ENCODE measurements at places on chromosomes 2 and 18.

GRCh38 chr18:8333961-8334360 lies 275.3 kb upstream of the RAB12 start:
- DNase-seq, result no peak

- DNase-seq, result no peak
Observed at GRCh38 chr18:35390951-35391700, 14.0 kb upstream of the ZNF396 start.

DNA sequence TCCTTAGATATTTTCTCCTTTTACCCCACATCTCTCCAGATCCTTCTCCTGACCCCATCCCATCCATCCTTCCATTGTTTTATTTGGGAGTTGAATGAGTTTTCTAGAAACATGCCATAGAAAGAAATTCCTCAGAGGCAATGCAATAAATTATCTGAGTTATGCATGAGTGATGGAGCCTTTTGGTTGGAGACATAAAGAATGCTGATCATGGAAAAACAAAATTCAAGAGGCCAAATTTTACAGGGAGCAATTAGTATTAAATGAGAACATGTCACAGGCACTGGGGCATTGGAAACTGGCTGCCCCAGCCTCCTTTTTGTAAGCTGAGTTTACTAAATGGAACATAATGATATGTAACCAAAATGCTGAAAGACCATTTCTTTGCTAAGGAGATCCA lies 74.2 kb upstream of the LCLAT1 start:
- no peak for DNase-seq

GRCh38 chr2:73451263-73451972 lies 65.8 kb downstream of the ALMS1 start:
- no peak for DNase-seq
